ENCODE measurements at places on chromosomes 5 and 9.

GRCh38 chr5:174550026-174550425 lies 174.4 kb upstream of the MSX2 start:
- no peak for DNase-seq

DNA sequence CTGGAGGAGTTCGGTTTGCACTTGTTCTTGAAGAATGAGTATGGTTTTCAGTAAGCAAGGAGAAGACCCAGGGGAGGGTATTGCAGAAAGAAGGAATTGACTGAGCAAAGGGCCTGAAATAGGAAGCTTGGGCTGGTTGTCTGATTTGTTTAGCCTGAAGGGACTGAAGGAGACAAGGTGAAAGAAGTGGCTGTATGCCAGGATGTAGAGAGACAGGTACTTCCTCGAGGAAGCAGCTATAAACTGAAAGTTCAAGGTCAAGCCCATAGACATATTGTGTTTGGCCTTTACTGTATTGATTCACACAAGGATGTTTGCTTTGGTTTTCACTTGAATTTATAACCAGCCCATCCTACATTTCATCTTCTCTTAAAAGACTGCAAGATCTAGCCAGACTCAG lies 183.1 kb downstream of the PALM2AKAP2 start:
- no peak for DNase-seq

GRCh38 chr9:126663661-126664072 lies 49.9 kb downstream of the LMX1B start:
- DNase-seq = no peak

- no peak for DNase-seq
These were observed 1.2 kb upstream of the MEGF9 start for GRCh38 chr9:120715389-120715924.

DNA sequence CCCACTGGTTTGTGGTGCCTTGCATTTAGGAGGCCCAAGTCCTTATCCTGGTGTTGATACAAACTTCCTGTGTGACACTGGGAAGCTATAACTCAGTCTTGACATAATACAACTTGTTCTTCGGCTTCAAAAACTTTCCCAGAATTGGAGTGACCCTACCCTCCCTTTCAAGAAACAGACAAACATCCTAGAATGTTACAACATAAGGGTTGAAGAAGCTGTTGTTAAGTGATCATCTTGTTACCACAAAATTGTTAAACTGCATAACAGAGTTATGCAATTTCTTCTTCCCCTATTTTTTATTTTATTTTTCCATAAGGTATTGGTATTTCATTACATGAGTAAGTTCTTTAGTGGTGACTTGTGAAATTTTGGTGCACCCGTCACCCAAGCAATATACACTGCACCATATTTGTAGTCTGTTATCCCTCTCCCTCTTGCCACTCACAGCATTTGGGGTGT lies 21.3 kb downstream of the TLR4 start:
- DNase-seq = no peak

GRCh38 chr9:124758061-124758460 lies 13.1 kb downstream of the NR6A1 start:
- DNase-seq = no peak

DNA sequence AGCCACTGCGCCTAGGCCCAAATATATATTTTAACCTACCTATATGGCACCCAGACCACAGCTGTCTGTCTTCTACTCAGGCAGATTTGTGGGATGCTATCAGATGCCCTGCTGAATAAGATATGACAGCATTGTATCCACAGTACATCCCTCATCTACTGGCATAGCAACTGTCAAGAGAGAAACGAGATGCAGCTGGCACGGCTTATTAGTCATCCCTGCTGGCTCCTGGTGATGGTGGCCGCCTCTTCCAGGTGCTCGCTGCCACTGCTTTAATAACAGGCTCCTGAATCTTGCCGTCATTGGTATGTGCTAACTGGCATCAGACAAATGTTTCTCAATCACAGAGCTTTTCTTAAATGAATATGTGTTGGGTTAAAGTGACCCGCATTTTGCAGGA lies 34.0 kb downstream of the B4GALT1 start:
- no peak for DNase-seq

- DNase-seq = no peak
These were observed 1938.7 kb upstream of the NUDT12 start for GRCh38 chr5:105501315-105501714.

DNA sequence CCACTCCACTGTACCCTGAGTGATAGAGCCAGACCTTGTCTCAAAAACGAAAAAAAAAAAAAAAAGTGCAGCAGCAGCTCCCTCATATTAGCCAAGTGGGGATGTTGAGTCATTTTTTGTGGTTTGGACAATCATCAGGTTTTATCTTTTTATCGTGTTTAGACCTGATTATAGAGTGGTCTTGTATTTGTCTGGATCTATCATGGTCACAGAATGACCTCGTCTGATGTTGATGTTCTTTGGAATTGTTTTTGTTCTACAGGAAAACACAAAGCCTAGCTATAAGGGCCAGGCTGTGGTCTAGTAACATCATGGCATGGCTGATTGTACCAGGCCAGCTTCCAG lies 1.6 kb upstream of the FBXW11 start:
- DNase-seq = no peak

- DNase-seq = no peak
These were observed 151.1 kb upstream of the ANKRD55 start for GRCh38 chr5:56384186-56384585.

DNA sequence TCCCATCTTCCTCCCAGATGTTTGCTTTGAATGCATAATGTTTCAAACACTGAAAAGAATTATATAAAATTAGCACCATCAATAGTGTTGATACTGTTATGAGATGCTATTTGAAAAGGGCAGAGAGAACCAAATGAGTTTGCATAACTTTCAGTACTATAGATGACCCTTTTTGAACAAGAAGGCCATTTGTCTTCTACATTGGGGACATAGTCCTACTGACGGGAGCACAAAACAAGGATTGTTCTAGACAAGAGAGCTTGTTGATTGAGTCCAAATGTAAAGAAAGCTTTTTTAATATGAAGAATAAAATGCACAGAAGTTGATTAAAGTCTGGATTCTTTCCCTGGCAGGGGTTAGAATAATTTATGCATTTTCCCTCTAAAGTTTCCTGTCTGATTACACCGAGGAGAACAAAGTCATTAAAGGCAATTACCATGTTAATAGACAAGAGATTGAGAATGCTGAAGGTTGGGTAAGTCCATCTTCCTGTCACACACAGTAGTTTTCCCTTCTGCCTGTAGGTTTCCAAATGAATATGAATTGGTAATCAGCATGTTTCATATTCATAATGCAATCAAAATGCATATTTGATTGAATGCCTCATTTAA lies 32.8 kb upstream of the ADCY2 start:
- no peak for DNase-seq

Data from NK-92 treated with Interleukin-12 subunit alpha and Interleukin-12 subunit beta, amount 100 ng/mL, for 24 hours (cell line).